Activated CD4-positive, alpha-beta memory T cell treated with anti-CD3 and anti-CD28 coated beads, Interleukin-2, amount 10 ng/mL, durations not matched to agents 7 days and 5 days (primary cell): ENCODE measurements at places on chromosomes 7 and 10. TPM values are rescaled to one million over a fixed set of nuclear protein-coding genes. Genes with fewer than 3 reads are reported as not detected.

The PTPRE gene
- 30.6 TPM for total RNA-seq

The SPDYE2 gene
- total RNA-seq: not detected

The ZCCHC24 gene
- 1.5 TPM for total RNA-seq

The DYNC1I1 gene
- total RNA-seq: not detected

The TMEM196 gene
- total RNA-seq: not detected
